ENCODE measurements at places on chromosomes 12 and 14.

DNA sequence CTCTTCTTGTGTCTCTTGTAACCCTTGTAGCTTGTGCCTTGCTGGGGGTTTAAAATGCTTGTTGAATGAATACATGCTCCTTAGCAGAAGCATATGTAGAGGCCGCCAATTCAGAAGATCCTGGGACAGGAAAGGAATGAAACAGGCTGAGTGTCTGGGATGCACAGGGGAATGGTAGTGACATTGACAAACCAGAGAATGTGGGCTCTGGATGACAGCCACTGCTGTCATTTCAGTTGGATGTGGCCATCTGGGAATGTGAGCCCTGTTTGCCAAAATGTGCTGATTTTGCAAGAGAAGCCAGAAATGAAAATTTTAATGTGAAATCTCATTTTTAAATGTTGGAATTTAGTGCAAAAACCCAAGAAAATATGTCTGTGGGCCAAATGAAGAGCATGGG is 136.8 kb downstream of the DACT1 start:
- no peak for DNase-seq

DNA sequence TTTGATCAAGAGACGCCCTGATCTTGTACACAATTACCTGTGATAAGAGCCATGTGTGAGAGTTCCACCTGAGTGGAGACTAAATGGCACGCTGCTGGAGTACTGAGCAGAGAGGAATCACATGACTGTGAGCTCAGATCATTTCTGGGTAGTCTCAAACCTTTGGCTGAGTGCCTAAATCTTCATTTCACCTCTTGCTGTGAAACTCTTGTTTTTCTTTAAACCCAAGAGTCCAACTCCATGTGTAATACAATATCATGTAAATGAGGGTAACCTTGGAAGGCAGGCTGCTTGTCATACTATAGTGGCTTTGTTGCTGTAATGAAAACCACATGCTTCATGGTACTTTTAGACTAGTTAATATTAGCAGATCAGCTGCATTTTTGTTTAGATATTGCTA is 156.9 kb downstream of the CAND1 start:
- no peak for DNase-seq

GRCh38 chr14:72781561-72782508 is 112.1 kb downstream of the DPF3 start:
- peak; percentile 45 for DNase-seq

- DNase-seq, result no peak
Measured at GRCh38 chr14:76496595-76496994, 120.7 kb downstream of the ESRRB start.
